ENCODE measurements at places on chromosomes 4 and X.
A peak's percentile ranks its signal among the peaks of the same experiment; 100 is the strongest.

DNA sequence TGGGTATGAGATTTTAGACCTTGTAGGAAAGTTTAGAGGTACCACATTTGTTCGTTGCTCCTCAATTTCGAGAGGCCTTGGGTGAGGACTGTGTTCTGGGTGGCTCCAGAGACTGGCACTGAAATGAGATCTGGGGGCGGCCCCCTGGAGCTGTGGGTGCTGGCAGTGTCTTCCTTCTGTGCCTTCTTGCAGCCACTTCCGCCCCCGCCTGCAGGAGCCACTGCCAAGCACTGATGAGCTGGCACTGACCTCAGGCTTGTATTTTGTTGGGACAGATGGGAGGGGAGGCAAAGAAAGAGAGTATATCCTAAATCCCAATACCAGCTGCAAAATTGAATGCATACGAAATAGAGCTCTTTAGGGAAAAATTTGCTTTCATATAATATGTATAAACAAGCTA is 64.5 kb upstream of the CLDN34 start:
- no peak for DNase-seq

DNA sequence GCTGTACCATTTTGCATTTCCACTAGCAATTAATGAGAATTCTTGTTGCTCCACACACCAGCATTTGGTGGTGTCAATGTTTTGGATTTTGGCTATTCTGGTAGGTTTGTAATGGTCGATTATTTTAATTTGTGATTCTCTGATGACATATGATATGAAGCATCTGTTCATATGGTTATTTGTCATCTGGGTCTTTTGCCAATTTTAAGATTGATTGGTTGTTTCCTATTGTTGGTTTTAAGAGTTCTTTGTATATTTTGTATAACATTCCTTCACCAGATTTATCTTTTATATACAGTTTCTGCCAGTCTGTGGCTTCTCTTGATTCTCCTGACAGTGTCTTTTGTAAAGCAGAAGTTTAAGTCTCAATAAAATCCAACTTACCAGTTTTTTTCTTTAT is 18.5 kb upstream of the BDH2 start:
- DNase-seq: no peak

GRCh38 chr4:172356016-172356415 is 542.8 kb downstream of the GALNTL6 start:
- no peak for DNase-seq

DNA sequence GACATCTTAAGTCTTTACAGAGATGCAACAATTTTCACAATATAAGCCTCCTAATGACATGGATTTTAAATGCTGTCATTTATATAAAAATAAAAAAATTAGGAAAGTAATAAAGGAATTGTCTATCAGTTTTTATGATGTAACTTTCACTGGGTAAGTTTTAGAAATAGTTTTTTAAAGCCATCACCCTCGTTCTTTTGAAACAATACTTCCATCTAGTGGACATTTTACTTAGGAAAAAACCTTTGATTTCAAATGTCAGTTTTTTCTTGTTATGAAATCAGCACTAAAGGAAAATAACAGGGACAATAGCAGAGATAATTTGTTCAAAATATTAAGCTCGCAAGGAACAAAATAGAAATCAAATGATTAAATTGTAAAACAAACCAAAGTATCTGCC is 24.3 kb upstream of the NDNF start:
- DNase-seq: peak; percentile 31

DNA sequence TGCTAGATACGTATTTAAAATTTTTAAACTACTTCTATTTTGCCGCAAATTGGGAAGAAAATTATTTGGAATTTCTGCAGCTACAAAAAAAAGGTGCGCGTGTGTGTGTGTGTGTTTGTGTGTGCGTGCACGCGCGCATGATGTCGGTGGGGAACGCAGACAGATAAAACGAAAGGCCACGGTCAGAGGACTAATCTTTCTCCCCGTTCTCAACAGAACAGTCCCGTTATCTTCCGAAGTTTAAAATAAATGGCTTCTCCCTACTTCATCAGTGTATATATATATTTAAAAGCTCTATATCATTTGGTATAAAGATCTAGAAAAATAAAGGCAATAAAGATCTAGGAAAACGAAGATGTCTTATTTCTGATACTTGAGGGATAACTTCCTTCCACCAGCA is 1.5 kb downstream of the MGARP start:
- DNase-seq: no peak

DNA sequence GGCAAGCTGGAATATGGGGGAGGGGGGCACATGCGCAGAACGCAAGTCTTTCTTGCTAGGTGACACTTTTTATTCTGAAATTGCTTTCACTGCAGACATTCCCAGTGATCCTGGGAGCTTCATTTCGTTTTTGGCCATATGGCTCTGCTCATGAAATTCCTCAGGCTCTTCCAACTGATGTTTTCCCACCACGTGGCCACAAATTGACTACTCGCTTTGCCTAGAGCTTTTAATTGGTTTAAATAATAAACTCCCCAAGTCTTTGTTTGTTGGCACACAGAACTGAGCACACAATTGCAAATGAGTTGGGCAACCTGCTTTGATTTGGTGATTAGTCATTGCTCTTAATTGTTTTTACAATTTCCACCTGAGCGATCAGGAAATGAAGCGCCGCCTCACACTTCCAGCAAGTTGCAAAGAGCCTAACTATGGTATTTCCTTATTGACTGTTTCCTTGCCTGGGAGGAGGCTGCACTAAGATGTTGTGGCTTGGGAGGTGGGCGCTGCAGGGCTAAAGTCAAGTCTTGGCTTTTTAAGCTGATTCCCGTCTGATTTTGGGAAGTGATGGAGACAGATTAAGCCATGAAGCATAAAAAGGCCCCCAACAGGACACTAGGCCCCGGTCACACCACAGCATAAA is 282.5 kb downstream of the ZIC3 start:
- DNase-seq: no peak

GRCh38 chr4:158819942-158820786 is 51.3 kb downstream of the FNIP2 start:
- DNase-seq: no peak

DNA sequence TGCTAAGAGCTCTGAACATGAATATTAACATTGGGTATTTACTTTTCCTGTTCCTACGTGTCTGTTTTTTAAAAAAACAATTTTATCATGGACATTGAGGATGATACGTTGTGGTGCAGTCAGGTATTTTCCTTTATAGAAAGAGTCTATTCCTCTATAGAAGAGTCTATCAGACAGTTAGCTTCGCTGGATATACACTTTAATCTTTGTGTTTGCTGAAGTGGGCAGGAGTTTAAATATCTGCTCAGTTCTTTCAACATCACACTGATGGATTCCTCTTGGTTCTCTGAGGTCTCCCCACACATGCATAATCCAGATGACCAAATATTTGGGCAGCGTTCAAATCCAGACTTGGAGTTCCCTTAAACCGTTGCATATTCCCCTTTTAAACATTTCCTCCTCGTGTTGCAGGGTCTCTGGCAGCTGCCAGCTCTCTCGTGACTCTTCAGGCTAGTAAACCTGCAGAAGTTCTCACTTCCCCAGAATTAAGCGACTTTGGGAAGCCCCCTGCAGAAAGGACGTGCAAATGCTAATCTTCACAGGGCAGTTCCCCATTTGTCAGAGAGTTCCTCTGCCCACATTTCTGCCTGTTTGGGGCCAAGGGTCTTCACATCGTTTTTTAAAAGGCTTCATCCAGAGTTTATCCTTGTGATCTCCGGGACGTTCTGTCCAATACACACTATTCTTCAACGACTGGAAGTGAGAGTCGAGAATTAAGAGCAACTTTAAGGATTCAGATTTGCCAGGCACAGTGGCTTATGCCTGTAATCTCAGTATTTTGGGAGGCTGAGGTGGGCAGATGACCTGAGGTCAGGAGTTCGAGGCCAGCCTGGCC is 20.5 kb upstream of the DHRSX start:
- peak; percentile 17 for DNase-seq

DNA sequence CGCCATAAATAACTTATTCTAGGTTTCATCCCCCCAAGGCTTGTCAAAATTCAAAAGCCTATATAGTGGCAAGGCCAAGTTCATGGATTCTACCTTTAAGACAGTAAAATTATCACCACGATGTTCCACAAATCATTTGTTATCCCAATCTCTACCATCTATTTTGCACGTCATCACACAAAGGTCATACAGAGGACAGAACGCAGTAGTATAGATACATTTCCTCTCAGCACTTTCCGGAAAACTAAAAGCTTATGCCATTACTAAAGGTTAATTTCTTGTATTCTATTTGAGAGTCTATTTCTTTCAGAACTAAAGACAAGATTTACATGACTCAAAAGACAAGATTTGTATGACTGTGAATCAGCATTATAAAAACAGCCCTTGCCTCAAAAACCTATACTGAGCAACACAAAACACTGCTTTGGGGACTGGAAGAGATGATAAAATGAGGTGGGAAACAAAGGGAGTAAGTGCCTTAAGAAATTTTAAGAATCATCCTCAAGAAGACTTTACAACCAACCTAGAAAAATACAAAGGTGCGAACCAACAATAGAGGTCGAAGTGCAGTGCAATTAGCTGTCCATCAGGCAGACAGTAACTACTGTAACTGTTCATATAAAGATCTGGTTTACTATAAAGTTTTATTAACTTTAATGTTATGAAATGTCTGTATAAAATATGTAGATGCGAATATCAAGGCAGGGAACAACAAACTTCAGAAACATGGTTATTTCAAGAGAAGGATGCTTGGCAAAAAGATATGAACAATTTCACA is 7.6 kb downstream of the UBE2D3 start:
- DNase-seq: peak; percentile 84

DNA sequence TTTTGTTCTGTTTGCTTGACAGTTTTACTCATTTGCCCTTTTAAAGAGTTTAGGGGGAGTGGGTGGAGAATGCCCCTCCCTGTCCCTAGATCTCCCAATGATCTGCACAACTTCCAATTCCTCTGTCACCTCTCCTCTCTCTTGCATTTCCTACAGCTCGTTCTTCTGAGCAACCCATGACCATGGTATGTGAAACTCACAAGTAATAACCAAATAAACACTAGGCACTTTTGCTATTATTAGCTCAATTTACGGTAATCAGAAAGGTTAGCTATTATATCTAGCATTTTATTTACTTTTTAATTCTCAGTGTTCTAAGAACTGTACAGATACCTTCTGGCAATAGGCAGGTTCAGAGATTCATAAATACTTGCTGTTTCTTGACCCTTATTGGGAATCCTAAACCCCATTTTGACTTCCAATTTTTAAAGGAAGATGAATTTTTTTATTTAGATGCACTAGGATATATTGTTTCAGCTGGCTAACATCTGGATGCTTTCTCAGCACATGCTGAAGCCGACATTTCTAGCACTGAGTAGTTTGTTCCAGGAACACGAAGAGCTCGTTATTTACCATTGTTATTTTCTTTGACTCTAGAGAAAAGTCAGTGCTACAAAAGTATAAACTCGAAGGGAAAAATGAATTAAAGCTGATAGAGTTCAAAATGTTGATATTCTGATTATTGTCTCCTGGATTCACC is 194.7 kb upstream of the TLL1 start:
- DNase-seq: no peak

DNA sequence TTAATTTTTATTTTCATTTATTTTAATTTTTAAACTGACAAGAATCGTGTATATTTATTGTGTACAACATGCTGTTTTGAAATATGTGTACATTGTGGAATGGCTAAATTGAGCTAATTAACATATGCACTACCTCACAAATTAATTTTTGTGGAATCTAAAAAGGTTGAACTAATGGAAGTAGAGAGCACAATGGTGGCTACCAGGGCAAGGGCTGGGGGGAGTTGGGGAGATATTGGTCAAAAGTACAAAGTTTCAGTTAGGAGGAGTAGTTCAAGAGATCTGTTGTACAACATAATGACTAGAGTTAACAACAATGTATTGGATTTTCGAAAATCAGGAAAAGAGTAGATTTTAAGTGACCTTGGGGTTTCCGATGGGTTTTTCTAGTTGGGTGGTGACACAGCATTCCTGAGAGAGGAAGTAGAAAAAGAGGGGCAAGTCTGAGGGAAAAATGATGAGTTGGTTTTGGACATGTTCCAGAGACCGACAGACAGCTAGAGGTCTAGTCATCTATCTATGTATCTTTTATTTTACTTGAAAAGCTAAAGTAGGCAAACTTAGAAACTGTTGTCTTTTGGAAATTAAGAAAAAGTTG is 23.2 kb downstream of the APOO start:
- DNase-seq: no peak

DNA sequence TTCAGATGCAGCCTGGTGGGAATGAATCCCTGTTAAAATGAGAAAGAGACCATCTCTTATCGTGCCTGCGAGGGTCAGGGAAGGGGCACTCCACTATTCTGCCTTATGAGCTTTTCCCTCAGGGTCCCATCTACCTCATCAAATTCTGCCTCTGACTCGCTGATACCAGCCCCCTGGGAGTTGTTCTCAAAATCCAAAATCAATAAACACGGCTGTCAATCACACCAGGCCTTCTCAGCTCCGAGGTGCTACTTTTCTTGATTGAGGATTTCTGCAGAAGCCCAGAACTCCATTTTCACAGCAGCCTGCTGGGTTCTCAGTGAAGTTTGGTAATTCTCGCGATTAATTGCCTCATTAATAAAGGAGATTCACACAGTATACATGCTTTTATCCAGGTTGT is 312.6 kb downstream of the STIM2 start:
- no peak for DNase-seq

GRCh38 chrX:137988470-137988869 is 422.5 kb downstream of the ZIC3 start:
- DNase-seq: no peak

GRCh38 chr4:91448668-91449330 is 855.0 kb upstream of the GRID2 start:
- DNase-seq: no peak

DNA sequence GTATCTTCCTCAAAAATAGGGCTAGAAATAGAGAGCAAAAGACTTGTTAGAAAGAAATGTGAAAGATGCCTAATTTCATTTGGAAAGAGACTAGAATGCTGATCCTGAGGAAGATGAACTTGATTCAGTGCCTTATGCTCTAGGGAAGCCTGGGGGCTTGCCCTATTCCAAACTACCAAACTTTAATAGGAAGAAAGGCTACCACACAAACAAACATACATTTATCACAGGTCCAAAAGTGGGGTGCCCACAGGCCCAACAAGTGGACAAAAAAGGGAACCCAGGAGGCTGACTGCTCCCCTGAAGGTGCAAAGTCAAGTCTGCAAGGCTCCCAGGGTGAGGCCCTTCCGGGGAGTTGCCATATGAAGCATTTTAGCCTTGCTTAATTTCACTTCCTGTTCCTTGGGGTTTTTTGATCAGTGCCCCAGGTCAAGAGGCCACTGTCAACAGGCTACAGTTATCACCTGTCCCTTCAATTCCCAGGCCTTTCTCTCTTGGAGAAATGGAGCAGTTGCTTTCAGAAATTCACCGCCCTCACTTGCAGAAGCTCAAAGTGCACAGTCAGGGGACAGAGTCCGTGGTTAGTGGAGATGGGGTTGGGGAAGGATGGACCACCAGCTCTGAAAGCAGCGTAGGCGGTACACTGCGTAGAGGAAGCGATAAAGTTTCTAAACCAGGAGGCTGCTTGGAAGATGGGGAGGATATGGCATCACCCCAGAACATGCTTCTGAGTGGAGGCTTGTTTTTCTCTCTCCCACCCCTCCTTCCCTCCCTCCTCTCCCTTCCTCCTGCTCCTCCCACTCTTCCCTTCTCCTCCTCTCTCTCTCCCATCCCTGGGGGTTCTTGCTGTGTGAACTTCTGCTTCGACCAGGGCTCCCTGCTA is 36.4 kb downstream of the TMEM154 start:
- DNase-seq: peak; percentile 35

- no peak for DNase-seq
Measured at GRCh38 chr4:73607375-73608033, 12.7 kb downstream of the RASSF6 start.
